ENCODE measurements at places on chromosomes 11 and 22.

DNA sequence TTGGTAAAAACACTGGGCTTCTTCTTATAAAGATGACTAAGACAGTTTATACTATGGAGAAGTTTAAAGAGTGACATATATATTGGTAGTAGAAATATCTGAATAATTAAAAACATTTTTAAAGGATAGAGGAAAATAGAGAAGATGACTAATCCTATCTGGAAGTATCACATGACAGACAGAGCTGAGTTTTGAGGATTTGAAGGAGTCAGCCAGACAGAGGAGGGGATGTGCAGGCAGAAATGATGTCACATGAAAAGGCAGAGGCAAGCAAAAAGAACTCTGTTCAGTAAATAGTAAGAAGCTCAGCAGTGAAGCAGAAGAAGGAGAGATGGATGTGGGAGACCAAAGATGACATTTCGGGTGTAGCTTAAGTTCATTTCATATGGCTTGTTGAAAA is 1.6 kb downstream of the OR10A2 start:
- no peak for DNase-seq

DNA sequence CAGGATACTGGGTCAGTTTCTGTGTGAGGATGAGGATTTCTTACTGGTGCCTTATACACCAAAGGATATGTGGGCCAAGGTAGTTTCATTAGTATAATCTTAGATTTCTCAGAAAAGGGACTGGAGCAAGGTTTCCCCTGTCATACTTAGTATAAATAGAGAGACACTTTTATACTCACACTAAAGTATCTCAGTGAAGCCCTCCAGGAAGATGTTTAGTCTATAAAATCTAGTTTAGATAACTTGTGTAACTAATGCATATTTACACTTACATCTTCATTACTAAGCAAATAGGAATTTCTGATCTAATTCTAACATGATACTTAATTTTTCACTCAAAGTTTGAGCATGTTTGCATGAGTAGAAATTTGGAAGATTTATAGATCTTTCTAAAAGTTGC is 11.1 kb downstream of the EMSY start:
- no peak for DNase-seq

DNA sequence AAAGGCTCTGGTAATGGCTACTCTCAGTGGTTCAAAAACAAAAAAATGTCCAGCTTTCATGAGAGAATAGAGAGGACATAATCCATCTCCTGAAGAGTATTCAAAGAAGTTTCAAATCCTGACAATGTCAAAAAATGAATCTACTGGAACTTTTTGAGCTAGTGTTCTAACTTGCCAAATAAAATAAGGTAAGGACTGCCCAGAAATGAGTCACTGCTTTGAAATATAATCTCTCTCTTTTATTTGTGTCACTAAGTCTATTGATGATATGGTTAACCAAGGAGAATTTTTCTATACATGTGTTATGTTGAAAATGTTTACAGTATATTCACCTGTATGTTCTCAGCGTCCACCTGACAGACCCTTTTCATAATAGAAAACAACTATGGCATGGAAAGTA is 3.4 kb downstream of the GUCY1A2 start:
- DNase-seq, result no peak

GRCh38 chr11:120642196-120642894 is 130.8 kb downstream of the GRIK4 start:
- DNase-seq, result no peak

DNA sequence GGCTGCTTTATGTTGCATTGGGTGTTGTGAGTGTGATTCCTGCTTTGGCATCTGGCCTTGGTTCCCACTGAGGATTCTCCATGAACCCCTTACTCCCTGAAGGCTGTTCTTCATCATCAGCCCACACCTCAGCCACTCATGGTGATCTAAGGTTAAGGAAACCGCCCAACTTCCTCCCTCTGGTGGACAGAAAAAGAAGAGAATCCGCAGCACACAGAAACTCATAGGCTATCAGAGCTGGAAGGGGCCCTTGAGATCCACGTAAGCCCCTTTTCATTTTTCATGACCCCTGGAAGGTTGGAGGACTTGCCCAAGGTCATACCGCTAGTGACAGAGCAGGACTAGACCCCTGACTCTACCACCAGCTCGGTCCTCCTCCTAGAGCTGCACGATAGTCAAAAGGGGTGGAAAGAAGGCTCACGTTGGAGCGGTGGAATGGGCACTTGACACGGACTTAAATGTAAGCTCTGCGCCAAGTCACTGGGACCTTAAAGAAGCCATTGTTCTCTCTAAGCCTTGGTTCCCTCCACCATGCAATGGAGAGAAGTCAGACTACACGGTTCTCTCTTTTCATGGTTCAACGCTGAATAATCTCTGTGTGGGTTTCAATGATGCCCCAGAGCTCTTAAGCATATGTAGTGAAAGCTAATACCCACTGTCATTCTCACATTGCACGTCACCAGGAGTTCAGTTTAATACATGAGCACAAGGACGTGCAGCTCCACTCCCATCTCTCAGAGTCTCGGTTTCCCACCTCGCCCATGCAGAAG is 83.6 kb upstream of the CRTAM start:
- no peak for DNase-seq

DNA sequence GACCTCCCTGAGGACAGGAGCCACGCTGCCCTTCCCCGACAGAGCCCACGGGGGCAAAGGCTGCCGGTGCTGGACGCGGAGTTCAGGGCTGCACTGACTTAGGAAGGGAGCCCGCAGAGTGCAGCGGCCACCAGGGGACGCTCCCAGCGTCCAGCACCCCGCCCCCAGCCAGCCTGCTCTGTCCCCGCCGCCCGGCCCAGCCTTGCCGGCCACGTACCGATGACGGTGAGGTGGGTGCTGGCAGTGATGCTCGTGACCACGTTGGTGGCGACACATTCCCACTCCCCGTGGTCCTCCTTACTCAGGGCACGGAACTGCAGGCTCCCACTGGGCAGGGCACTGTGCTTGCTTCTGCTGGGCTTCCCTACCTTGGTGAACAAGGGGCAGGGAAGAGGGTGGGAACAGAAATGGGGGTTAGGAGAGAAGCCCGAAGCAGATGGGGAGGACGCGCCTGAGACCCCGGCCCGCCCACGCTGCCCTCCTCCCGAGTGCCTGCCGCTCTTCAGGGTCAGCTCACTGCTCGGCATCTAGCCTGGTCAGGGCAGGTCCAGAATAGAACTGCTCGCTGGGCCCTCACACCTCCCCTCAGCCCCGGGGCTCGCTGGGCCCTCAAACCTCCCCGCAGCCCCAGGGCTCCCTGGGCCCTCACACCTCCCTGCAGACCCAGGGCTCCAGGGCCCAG is 25.9 kb downstream of the IGSF9B start:
- DNase-seq, result no peak

GRCh38 chr11:127506647-127507046 is 506.1 kb upstream of the KIRREL3 start:
- no peak for DNase-seq

DNA sequence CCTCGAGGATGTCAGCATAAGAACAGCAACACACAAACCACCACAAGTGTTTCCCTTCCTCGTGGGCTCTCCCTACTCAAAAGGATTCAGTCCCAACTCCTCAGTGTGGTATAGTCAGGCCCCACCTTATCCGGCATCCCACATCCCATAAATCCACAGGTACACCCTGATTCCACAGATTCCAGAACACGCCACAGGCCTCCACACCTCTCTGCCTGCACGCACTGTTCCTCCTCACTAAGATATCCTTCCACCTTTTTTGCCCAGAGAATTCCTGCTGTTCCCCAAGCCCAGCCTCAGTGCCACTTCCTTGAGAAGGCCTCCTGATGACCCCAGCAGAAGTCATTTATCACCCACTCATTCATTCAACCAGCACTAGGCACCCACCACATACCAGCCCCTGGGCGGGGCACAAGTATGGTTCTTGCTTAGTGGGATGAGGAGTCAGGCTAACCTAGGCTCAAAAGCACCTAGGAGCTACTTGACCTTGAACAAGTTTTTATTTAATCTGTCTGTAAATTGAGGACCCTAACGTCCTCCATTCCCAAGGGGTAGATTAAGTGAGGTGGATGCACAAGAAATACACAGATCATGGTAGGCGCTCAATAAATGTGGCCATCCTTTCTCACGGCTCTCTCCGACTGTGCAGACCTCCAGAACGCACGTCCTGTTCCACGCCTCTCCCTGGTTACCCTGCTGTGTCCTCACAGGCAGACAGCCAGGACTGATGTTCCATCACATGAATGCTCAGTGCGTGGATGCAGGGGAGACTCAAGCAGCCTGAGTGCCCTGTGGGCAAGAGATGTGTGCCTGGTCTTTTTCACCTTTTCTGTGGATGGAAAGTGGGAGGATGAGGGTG is 2.1 kb upstream of the KCNJ4 start:
- DNase-seq, result no peak

GRCh38 chr11:1476940-1477736 is 9.4 kb downstream of the MOB2 start:
- DNase-seq, result no peak

DNA sequence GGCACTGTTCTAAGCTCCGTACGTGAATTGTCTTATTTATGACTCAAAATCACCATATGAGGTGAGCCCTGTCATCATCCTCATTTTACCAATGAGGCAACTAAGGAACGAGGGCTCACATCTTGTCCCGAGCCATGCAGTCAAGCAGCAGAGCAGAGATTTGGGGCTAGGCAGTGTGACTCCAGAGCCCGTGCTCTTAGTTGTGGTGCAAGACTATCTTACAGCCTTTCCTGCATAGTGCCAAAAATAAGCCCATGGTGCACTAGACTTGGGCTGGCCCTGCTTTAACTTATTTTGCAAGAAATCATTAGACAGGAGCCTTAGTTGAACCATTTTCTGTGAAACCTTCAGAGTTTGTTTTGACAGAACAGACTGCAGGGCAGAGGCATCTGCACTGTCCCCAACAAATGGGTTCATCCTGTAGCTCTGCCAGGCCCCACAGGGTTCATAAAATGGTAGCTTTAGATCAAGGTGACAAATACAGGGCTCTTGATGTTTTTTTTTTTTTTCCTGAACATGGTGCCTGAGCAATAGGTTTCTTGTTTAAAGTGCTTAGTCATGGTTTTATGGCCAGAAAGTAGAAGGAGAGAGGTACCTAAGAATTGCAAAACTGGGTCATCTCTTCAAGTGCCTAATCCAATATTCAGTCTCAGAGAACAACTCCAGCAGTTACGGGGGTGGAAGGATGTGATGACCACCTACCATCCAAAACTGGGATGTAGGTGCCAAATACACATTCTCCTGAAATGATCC is 56.6 kb downstream of the BMAL1 start:
- DNase-seq, result no peak

DNA sequence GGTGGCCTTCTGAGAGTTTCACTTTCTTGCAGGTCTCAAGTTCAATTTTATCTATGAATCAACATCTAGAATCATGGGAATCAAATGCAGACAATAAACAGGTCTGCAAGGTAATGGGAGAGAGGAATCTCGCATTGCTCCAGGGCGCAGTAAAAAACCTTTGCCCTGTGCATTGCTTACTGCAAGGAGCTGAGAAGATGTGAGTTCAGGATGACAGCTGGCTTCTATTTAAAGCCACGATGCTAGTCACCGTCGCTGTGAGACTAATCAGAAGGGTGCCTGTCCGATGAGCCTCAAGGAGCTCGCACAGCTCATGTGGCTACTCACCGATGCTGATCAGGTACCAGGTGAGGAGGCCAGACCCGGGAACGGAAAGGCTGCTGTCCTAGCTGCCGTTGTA is 30.2 kb upstream of the APOA1 start:
- DNase-seq, result no peak

GRCh38 chr11:93225662-93226061 is 27.9 kb upstream of the SLC36A4 start:
- no peak for DNase-seq

GRCh38 chr22:40792451-40792850 is 26.7 kb downstream of the SLC25A17 start:
- DNase-seq, result no peak

DNA sequence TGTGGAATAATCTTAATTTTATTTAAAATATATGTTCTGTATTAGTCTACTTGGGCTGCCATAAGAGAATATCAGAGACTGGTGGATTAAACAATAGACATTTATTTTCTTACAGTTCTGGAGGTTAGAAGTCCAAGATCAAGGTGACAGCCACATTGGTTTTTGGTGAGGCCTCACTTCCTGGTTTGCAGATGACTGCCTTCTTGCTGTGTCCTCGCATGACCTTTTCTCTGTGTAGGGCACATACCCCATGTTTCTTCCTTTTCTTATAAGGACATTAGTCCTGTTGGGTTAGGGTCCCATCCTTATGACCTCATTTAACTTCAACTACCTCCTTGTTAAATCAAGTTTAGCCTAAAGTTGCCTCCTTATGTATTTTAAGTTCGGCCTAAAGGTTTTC is 202.7 kb upstream of the MPPED2 start:
- no peak for DNase-seq

DNA sequence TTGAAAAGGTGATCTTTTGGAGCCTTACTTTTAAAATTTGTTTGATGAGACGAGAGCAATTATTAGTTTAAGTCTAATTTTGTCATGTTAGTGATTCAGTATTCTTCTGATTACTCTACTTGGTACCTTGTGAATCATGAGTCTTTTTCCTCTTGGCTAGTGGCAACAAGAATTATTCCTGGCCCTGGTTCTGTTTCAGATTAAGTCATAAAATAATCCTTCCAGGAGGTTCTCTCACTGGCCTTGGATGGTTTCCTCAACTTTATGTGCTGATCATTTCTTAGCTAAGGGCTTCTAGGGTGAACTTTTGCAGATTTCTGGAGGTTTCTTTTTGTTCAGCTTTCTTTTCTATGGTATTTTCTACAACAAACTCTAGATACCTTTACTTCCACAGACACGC is 741.8 kb upstream of the LUZP2 start:
- no peak for DNase-seq

- no peak for DNase-seq
Measured at GRCh38 chr11:858762-859339, 16.2 kb downstream of the TSPAN4 start.

DNA sequence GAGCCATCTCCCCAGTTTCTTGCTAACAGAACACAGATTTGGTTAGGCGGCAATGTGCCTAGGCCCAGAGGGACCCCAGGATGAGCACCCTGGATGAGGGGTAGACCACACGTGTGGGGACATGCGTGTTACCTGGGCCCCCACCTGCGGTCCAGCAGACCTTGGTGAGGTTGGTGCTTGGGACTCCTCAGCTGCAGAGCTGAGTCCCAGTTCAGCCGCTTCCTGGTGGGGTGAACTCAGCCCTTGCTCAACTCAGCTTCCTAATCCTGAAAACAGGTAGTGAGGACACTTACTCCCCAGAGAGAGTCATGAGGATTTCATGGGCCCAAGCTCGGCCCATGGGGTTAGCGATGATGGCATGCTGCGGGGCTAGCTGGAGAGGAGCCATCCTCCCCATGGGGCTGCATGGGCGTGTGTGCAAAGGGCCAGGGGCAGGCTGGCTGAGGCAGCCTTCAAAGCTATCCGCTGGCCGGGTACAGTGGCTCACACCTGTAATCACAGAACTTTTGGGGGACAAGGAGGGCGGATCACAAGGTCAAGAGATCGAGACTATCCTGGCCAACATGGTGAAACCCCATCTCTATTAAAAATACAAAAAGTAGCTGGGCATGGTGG is 46.9 kb upstream of the SHISAL1 start:
- no peak for DNase-seq

- DNase-seq, result no peak
Measured at GRCh38 chr22:43479301-43479950, 67.6 kb downstream of the MPPED1 start.

DNA sequence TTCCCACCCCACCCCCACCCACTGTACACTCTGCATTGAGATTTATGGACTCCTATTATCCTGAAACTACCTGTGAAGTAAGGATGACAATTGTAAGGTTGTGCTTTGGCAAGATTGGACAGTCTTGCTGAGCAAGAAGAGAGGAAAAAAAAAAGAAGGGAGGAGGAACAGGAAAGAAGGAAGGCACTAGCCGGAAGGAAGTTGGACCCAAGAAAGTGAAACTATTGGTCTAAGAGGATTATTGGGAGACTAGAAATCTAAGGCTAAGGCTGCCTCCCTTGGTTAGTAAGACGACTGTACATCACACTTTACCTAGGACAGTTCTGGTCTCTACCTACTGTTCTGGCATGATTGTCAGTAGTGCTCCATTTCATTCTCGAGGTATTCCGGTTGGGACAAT is 12.1 kb upstream of the TRIM44 start:
- no peak for DNase-seq
